NCI-H1092 (cell line): ENCODE measurements at places on chromosomes 7 and 10.

- peak; percentile 25 for DNase-seq
These were observed 640 bp upstream of the ZNF425 start for GRCh38 chr7:149126662-149127266.

GRCh38 chr7:126657137-126657536 lies 595.6 kb downstream of the GRM8 start:
- no peak for DNase-seq

DNA sequence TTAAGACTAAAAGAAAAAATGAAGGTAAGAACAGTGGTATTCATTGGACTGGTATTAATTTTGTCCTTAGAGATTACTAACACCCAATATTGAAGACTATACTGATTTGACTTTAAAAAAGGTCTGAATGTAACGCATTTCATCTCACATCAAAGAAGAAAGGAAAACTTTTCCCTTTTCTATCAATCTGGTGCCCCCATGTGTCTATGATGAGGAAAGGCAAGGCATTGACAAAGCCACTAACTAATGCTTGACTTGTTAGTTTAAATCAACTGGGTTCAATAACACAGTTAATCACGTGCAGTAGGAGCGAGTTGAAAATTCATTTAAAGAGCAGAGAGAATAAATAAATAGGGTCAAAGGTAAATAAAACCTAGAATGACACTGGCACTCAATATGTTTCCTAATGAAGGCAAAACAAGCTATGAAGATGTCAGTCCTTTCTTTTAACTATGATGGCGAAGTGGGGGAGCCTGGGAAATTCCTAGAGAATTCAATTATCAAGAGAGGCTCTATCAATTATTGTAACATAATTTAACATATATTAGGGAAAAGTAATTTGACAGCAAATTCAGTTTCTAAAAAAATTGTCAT lies 180.9 kb downstream of the ANK3 start:
- peak; percentile 4 for DNase-seq

GRCh38 chr7:15703732-15704131 lies 17.2 kb upstream of the MEOX2 start:
- no peak for DNase-seq

- DNase-seq = no peak
These were observed 84.1 kb downstream of the ZNF467 start for GRCh38 chr7:149689291-149689721.

GRCh38 chr7:29871787-29872398 lies 65.6 kb downstream of the WIPF3 start:
- no peak for DNase-seq

- DNase-seq = peak; percentile 56
These were observed 114.6 kb upstream of the SFMBT2 start for GRCh38 chr10:7525314-7526016.

DNA sequence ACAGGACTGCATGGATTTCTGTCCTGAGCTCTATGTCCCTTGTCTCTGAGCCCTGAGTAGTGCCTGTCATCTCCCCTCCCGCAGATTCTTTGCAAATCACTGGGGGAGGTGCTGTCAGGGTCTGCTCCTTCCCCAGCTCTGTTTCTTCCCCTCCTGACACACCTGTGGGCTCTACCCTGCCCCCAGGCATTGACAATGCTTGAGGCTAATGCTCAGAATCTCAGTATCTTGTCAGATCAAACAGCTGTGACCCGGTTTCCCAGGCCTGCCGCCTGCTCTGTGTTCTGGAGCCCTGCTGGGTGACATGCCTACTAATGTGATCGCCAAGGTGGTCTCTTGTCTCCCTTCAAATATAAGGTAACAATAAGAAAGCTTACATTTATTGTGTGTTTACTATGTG lies 209.0 kb downstream of the POU6F2 start:
- DNase-seq = no peak
